D721Med (cell line): ENCODE measurements at places on chromosomes 2 and 18.

DNA sequence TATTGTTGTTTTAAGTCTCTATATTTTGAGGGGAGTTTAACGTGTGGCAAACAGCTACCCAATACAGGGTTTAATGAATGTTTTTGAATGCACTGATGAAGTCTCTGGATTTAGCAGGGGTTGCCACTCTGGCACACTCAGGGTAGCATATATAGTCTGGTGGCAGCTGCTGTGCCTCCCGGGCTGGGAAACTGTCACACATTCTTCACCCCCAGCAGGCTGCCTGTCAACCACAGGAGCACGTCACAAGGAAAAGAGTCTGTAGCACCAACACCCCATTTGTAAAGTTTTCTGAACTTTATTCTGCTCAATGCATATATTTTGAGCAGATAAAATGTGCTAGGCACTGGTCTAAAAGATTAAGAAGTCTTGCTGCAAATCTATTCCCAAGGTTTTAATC lies 39.3 kb downstream of the NGEF start:
- no peak for DNase-seq

DNA sequence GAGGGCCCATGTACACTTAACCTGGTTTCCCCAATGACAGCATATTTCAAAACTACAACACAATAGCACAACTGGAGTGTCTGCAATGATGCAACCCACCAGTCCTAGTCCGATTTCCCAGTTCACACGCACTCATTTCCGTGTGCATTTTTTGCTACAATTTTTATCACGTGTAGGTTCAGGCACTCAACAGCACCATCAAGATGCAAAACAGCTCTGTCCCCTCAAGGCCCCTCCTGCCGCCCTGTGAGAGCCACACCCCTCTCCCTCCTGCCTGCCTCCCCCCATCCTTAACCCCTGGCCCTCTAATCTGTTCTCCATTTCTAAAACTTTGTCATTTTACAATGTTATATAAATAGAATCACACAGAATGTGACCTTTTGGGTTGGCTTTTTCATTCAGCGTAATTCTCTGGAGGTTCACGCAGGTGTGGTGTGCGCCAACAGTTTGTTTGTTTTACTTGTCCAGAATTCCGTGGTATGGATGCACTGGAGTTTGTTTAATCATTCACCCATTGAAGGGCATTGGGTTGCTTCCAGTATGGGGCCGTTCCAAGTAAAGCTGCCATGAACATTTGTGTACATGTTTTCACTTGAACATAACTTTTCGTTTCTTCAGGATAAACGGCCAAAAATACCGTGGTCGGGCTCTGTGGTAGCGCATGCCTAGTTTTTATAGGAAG lies 8.4 kb downstream of the KCNIP3 start:
- DNase-seq = no peak

GRCh38 chr2:130762910-130763385 lies 7.6 kb downstream of the AMER3 start:
- DNase-seq = no peak

DNA sequence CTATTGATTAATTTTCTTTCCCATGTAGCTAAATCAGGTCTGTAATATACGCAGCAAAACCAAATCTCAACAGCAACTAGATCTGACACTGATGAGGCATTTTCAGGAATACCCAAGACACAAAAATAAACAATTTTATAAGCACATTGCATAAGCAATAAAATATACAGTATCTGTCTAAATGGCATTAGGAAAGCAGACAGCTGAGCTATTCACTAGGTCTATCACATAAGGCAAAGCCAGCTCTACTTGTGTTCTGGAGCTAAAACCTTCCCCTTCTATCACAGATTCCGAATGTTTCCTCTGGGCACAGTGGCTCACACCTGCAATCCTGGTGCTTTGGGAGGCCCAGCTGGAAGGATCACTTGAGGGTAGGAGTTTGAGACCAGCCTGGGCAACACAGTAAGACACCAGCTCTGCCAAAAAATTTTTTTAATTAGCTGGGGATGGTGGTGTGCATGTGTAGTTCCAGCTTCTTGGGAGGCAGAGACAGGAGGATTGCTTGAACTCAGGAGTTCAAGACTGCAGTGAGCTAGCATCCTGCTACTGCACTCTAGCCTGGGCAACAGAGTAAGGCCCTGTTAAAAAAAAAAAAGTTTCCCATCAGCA lies 21.1 kb downstream of the PTPN2 start:
- no peak for DNase-seq

GRCh38 chr2:33134791-33135560 lies 188.2 kb downstream of the LTBP1 start:
- no peak for DNase-seq

DNA sequence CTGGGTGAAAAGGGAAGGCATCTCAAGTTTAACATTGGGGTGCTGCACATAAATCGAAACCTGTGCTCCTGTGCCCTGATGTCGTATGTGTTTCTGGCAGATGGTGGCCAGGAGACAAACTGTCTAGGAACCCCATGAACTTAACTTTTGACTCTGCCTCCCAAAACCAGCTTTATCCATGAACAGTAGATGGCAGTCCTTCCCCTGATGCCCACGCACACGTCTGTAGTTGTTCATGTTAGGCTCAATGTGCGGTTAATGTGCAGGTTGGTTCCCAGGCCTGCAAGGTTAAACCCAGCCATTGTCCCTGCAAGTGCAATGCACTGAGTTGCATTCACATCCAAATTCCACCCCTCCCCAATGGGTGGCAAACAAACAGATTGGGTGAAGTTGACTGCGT lies 44.1 kb upstream of the SIX3 start:
- no peak for DNase-seq

DNA sequence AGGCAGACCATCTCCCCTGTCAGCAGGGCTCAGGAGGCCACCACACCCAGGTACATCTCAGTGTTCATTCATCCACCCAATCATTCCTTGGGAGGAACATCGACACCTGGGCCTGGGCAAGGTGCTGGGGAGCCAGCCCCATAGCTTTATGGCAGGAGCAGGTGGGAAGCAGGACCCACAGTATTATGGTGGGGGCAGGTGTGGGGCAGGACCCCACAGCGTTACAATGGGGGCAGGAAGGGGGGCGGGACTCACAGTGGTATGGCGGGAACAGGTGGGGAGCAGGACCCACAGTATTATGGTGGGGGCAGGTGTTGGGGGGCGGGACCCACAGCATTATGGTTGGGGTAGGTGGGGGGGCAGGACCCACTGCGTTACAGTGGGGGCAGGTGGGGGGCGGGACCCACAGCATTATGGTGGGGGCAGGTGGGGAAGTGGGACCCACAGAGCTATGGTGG lies 128.9 kb upstream of the HS6ST1 start:
- no peak for DNase-seq

- no peak for DNase-seq
Observed at GRCh38 chr2:202423139-202423538, 47.0 kb downstream of the BMPR2 start.

DNA sequence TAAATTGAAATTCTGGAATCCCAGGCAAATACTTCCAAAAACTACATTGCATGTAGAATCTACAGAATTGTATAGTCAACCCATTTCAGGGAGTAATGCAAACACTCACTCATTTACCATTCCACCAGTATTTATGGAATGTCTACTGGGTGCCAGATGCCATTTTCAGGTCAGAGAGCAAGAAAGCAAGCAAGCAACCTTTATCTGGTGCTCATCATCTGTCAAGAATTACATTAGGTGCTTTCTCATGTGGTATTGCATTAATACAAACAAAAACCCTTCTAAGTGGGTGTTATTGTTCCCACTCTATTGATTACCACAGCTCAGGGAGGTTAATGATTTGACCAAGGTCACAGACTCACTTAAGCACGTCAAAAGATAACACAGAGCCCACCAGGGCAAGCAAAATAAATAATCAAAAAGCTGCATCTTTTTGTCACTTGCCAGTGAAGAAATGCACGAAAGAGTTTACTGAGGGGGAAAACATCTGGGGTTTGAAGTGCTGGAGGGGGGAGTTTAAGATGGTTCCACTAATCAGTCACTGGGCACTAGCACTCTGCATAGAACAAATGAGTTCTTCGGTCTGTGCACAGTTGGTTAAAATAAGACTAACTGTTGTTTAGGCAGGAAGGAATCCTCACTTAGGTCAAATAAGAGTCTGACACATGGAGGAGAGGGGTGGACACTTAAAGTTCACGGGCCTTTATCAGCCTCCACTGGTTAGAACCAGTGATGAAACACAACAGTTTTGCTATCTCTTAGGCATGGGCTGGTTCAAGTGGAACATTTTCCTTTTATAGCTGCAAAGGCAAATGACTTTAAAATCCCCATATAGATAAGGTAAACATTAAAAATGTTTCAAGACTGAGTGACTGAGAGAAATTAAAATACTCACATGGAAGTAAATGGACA lies 208.8 kb downstream of the CDH2 start:
- no peak for DNase-seq

GRCh38 chr2:201754717-201755415 lies 25.9 kb downstream of the ALS2 start:
- no peak for DNase-seq

DNA sequence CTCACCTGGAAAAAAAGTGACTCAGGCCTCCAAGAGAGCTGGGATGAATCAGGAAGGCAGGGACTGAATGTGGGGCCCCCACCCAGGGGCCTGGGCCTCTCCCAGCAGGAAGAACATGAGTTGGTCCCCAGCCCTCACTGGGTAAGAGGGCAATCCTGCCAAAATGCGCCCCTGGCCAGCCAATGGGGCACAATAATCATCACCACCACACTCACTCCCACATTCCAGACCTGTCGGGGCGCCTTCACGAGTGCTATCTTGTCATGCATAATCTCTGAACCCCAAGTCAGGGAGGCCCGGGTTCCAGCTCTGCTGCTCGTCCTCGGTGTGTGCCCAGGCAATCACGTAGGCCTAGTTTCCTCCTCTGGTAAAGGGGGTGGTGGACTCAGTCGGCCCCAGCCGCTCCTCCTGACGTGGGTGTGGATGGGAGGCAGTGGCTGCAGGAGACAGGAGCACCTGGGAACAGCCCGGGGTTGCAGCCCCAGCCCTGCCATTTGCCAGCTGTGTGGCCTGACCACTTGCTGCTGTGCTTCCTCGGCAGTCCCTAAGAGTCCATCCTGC lies 115.1 kb downstream of the CYP26B1 start:
- no peak for DNase-seq

GRCh38 chr2:154437104-154437503 lies 261.4 kb upstream of the KCNJ3 start:
- no peak for DNase-seq
